ENCODE measurements at places on chromosomes 4 and X.

- no peak for DNase-seq
These were observed 166.8 kb downstream of the BTC start for GRCh38 chr4:74627504-74627903.

GRCh38 chrX:66020631-66021334 lies 19.1 kb downstream of the VSIG4 start:
- DNase-seq = no peak

GRCh38 chrX:81527881-81528440 lies 326.1 kb downstream of the SH3BGRL start:
- no peak for DNase-seq

GRCh38 chrX:107775000-107775733 lies 420 bp downstream of the TSC22D3 start:
- DNase-seq = no peak
